ENCODE measurements at places on chromosomes 3 and 15. TPM values are rescaled to one million over a fixed set of nuclear protein-coding genes. Genes with fewer than 3 reads are reported as not detected.

Gene ROPN1B
- 2.4 TPM for total RNA-seq

Gene CORO2B
- 16.7 TPM for total RNA-seq

Gene TUSC7
- not detected for total RNA-seq

Gene KNL1
- 11.2 TPM for total RNA-seq

Gene THAP10
- 6.6 TPM for total RNA-seq

Gene AGTR1
- total RNA-seq = 5.2 TPM

Gene ARGFX
- total RNA-seq = not detected

Gene NRG4
- 8.7 TPM for total RNA-seq

Gene PLA2G4D
- total RNA-seq = 0.10 TPM

Gene PTH1R
- total RNA-seq = 7.8 TPM

Gene ZPLD1
- total RNA-seq = 0.11 TPM

Gene NOX5
- total RNA-seq = 0.20 TPM

Gene OCA2
- total RNA-seq = 3.4 TPM

Gene FBXW12
- 0.61 TPM for total RNA-seq

Gene SPINK8
- not detected for total RNA-seq

Gene DZIP1L
- total RNA-seq = 10.8 TPM

Gene TTLL13
- 0.30 TPM for total RNA-seq

Gene RPSA
- 1,036 TPM for total RNA-seq

Gene CHRNA3
- 1.1 TPM for total RNA-seq

Gene ZNF80
- not detected for total RNA-seq

Gene SLC4A7
- total RNA-seq = 46.7 TPM

Gene STARD5
- 3.9 TPM for total RNA-seq

Gene LHFPL4
- total RNA-seq = 6.1 TPM

Gene GOLGA8G
- total RNA-seq = not detected

Gene CPB1
- 0.30 TPM for total RNA-seq

Gene BCL2A1
- 0.39 TPM for total RNA-seq

Gene ATP13A5
- 0.89 TPM for total RNA-seq

Gene NDN
- 117 TPM for total RNA-seq

Gene GABRR3
- not detected for total RNA-seq

Gene EXOSC7
- total RNA-seq = 57.7 TPM

Gene GOLGA8T
- 1.1 TPM for total RNA-seq
